Gastrocnemius medialis (tissue), 4 donors: ENCODE measurements at places on chromosomes 12 and 14.

DNA sequence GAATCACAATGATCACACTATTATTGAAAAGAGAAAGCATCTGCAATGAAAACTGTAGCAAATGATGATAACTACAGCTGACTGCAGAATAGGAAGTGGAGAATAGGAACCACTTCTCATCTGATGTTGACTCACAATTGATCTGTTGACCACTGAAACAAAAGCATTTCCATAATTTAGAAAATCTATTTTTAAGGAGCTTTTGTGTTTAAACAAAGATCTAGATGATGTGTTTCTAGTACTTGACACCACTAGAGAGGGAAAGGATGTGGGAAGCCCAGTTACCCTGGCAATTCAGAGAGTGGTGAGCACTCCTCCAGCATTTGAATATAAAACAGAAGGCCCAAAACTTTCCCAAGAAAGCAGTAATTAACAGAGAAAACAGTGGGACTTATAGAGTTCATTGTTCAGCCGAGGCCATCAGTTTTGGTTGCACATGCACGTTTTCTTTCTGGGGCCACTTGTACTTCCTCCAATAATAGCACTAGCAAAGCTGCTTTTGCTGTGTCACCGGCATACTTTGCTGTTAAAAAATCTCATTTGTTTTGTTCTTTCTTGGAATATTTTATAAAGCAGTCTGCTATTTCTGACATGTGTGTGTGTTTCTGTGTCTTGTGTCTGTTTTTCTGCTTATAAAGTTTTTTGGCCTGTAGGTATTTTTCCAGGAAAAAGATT is 76.1 kb upstream of the HECTD1 start:
- no peak for DNase-seq

DNA sequence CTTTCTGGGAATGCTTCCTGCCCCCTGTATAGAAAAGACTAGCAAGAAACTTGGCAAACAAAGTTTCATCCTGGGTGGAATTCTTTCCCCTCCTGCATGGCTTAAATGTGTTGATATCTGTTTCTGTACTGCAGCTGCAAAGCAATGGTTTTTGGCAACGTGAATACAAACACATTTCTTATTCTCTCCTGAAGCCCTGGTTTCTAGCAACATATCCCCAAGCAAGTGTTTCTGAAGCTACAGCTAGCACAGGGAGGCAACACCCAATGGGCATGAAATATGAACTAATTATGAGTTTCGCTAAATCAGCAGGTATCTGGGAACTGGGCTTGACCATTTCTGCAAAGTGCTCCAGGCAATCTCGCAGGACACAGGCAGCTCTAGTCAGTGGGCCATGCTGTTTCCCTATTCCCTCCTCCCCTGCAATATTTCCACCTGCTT is 392.3 kb upstream of the TMPO start:
- DNase-seq: no peak

- DNase-seq: no peak
These were observed 271.0 kb upstream of the RTL1 start for GRCh38 chr14:101174522-101174838.

DNA sequence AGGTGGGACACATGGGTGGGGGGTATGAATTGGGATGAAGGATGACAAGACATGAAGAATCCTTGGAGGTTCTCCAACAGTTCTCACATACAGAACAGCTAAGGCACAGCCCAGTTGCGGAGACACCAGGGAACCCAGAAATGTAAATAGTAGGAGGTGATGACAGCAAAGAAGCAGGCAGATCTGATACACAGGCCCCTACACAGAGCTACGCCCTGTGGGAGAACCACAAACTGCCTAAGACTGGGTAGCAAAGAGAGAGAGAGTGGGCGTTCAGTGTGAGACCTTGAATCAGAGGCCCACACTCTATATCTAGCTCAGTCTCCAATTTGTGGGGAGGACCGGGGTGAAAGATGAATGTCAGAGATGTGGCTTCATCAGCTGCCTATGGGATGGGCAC is 9.5 kb upstream of the NUMB start:
- DNase-seq: no peak

GRCh38 chr14:70934502-70935134 is 27.4 kb downstream of the PCNX1 start:
- DNase-seq: no peak

DNA sequence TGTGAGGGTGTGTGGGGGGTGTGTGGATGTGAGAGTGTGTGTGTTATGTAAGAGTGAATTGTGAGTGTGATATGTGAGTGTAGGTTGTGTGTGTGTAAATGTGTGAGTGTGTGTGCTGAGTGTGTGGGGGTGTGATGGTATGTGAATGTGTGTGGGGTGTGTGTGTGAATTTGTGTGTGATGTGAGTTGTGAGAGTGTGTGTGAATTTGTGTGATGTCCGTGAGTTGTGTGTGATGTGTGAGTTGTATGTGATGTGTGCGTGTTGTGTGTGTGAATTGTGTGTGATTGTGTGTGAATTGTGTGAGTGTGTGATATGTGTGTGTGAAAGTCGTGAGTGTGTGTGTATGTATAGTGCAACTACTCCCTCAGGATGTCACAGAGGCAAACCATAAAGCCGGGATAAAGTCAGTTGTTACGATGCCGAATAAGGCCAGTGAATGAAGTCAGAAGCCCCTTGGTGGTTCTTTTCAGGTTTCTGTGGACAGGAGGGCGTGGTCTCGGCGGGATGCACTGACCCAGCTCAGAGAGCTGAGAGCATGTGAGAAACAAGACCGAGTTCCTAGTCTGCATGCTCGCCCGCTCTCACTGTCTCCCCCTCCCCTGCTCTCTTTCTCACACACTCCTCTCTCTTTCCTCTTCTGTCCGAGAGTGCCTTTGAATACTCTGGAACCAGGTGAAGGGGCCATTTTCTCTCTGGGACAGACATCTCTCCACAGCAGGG is 71.8 kb upstream of the MAX start:
- DNase-seq: no peak

DNA sequence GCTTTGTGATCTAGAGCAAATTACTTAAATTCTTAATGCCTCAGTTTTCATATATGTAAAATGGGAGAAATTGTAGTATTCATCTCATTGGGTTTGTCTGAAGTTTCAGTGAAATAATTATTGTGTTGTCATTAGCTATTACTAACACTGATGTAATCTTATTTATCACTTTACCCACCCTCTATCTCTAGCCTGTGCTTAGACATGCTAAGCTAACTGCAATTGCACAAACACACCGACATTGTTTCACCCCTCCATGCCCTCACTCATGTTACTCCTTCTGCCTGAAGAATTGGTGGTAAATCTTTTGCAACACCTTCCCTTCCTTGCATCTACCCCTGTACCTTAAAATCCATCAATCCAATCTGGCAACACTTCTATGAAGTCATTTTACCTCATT is 241.6 kb downstream of the BCAT1 start:
- DNase-seq: no peak
